Right atrium auricular region (tissue), 2 donors: ENCODE measurements at places on chromosomes 4 and X.

- no peak for DNase-seq
These were observed 235.1 kb downstream of the USP46 start for GRCh38 chr4:52423967-52424366.

- no peak for DNase-seq
These were observed 78.0 kb upstream of the CLNK start for GRCh38 chr4:10762561-10762960.

- DNase-seq, result no peak
These were observed 5.6 kb downstream of the G6PD start for GRCh38 chrX:154540897-154541535.

DNA sequence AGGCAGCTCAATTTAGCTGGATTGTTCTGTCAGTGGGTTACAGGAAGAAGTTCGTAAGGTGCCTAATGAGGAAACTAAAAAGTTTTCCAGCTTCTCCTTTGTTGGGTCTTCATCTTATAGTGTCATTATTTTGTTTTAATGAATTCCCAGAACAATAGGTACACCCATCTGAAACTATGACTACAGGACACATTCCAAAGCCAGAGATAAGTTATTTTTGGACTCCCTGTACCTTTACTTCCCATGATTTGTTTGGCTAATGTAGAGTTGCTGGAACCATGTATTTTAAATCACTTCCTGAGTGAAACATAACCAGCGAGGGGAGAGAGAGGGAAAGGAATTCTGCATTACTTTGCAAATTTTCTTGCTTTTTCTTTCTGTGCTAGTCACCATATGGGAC lies 114.0 kb downstream of the CLCN5 start:
- no peak for DNase-seq

GRCh38 chr4:16869594-16870245 lies 28.7 kb downstream of the LDB2 start:
- DNase-seq, result no peak

DNA sequence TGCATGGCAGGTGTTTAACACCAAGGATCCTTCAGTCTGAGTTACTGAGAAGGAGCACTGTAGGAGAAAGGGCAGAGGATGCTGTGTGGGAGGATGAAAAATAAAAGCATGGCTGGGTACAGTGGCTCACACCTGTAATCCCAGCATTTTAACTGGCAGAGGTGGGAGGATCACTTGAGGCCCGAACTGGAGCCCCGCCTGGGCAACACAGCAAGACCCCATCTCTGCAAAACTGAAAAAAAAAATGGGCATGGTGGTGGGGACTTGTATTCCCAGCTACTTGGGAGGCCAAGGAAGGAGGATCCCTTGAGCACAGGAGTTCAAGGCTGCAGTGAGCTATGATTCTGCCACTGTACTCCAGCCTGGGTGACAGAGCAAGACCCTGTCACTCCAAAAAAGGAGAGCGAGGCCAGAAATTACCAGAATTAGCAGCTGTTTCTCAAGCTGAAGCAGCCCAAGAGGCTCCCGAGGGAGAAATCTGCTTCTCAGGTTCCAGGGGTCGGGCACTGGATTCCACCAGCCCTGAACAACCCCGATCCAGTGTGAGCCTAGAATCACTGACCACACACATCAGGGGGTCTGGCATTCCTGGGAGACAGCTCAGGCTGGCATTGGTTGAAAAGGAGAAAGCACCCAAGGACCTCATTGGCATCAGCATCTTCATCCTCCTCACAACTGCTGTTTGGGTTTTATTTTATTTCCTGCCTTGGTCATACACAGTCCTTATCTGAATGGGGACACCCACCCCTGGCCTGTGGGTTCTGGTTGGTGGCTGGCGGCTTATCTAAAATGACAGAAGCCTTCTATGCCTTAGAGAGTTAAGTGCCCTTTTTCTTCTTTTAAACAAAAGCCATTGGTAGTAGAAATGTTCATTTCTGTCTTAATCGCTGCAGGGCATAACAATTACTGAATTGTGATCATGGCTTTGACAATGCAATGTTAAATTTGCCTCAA lies 66.3 kb upstream of the TRIM2 start:
- no peak for DNase-seq

- peak; percentile 63 for DNase-seq
These were observed 55.9 kb downstream of the FGFBP1 start for GRCh38 chr4:15882675-15883086.
